ENCODE measurements at places on chromosomes 2 and 18.

DNA sequence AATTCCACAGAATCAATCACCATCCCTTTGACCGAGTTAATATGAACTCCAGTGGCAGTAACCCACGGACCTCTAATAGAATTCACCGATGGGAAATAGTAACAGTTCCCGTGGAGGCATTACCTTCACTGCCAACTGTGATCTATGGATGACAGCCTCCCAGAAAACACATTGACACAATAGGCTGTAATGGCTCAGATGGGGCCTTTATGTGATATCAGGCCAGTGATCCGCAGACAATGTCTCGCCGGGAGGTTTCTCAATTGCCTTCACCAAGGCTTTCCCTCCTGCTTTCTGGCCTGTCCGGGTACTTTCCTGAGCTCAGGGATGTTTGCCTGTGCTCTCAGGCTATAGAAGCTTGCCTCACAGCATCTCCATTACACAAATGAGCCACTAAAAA lies 34.4 kb upstream of the KLF7 start:
- DNase-seq, result peak; percentile 88

- no peak for DNase-seq
Observed at GRCh38 chr2:27214941-27215340, 2.2 kb upstream of the CAD start.

DNA sequence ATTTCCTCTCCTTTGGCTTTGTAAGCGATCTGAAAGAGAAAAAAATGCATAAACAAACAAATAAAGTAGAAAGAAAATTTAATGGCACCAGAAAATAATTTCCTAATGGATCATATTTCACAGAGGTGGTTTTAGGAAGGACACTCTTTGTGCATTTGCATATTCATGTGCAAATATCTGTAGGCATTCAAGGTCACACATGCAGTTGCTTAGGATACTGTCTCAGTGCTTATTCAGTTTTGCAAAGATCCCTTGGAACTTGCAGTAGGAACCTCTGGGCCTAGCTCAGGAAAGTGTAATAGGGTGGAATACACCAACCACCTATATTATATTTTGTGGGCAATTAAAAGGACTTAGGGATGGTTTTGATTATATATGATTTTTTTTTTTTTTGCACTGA lies 54.3 kb downstream of the NEB start:
- DNase-seq, result no peak

DNA sequence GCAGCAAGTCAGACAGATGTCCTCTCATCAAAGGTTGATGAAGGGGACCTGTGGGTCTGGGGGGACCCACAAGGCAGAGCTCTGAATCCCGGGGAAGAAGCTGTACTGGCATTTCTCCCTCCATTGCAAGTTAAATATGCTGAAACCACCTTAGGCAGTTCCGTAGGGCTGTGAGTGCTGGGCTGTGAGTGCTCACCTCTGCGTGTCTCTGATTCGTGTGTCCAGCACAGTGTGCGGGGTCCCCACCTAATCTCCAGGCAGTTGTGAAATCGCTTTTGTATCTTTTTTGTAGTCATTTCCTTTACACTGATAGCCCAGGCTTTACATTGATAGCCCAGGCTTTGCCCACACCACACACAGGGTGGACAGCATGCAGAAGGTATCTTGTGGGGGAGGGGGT lies 80.6 kb downstream of the MAP4K4 start:
- DNase-seq, result no peak

GRCh38 chr2:111688482-111688881 lies 195.5 kb downstream of the ANAPC1 start:
- no peak for DNase-seq

DNA sequence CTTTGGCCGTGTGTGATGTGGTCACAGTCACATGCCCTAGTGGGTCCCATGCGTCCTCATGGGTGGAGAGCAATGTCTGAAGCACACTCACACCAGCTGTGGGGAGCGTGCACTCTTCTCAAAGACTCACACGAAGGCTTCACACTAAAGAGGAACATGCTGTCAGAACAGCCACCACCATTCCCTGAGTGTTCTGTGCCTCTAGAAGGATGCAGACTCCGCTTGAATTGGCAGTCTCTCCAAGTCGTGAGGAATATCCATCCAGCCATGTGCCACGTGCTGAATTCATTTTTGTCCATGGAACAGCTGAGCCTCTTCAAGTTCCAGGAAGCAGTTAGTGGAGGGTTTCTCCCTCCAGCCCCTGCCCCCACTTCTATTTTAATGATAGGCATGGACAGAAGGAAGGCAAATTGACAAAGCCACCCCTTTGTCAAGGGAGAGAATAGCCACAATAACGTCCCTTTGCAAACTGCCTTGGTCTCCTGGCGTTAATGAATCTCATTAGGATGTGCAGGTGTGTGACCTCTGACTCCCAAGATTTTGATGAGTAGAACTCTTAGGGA lies 464.3 kb upstream of the ID2 start:
- no peak for DNase-seq

GRCh38 chr18:21911551-21911950 lies 171.0 kb downstream of the MIB1 start:
- no peak for DNase-seq

- no peak for DNase-seq
Observed at GRCh38 chr2:189409647-189410046, 31.6 kb upstream of the WDR75 start.

DNA sequence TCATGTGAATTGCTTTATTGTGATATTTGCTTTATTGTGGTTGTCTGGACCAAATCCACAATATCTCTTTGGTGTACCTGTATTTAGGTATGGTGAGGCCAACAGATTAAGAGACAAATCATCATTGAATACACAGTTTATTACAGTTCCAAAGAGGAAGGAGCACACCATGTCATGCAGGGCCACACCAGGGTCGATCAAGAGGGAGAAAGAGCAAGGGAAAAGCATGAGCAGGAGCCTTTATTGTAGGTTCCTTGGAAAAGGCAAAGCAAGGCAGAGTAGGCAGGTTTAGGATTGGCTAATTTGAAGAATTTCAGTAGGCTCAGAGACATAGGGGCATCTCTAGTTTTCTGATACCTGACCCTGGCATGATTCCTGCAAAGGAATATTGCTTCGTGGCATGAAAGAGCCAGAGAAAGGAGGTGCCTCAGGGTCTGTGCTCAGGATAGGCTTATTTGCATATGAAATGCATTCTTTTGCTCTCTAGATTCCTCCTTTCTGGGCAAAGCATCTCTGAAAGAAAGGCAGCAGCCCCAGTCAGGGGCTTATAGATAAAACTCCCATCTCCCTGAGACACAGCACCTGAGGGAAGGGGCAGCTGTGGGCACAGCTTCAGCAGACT lies 214.2 kb upstream of the ERBB4 start:
- no peak for DNase-seq

- no peak for DNase-seq
Observed at GRCh38 chr18:10027031-10027430, 113.2 kb downstream of the VAPA start.

Data from COR-L47 (cell line).